ENCODE measurements at places on chromosomes 7 and 10.

DNA sequence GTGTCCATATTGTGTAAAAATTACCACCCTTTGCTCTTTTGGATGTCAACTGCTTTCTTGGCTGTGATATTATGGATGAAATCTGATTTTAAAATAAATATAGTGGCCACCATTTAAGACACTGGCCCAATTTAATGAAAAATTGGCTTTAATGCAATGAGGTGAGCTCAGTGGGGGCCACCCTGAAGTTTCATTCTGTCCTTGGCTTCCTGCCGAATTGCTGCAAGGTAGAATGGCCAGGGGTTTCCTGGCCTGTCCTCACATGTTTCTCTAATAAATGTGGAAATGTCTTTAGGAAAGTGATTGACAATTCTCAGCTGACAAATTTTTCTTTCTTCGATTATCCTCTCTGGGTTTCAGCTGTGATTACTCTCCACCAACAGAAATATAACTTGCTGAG is 36.0 kb downstream of the DYNC1I1 start:
- DNase-seq, result no peak

- DNase-seq, result no peak
Observed at GRCh38 chr7:69091521-69091920, 506.8 kb upstream of the AUTS2 start.

- no peak for DNase-seq
Observed at GRCh38 chr10:114175667-114176066, 1.7 kb upstream of the CCDC186 start.

GRCh38 chr10:1661416-1661815 is 75.9 kb downstream of the ADARB2 start:
- DNase-seq, result no peak

GRCh38 chr7:249989-250388 is 40.0 kb upstream of the FOXL3 start:
- DNase-seq, result no peak

DNA sequence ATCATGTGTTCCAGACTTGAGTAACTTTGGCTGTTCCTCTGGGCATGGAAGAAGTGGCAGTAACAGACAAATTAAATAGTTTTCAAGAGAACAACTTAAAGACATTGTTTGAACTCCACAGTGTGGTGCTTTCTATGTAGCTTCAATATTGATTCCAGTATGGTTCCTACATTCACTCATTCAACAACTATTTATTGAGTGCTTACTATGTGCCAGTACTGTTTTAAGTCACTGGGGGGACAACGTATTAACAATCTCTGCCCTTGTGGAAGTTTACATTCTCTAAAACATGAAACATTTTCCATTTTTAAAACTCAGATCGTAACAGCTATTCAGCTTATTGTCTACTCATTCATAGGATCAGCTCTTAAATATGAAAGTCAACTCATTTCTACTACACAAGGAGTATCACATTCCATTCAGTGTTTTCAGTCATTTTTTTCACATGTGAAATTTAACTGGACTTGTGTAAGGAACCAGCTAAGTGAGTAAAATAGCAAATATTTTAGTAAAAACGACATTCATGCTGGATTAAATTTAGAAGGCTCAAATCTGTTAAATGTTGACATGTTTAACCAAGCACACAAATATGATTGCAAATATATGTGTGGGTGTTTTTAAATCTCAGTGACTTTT is 13.6 kb upstream of the CUBN start:
- no peak for DNase-seq

DNA sequence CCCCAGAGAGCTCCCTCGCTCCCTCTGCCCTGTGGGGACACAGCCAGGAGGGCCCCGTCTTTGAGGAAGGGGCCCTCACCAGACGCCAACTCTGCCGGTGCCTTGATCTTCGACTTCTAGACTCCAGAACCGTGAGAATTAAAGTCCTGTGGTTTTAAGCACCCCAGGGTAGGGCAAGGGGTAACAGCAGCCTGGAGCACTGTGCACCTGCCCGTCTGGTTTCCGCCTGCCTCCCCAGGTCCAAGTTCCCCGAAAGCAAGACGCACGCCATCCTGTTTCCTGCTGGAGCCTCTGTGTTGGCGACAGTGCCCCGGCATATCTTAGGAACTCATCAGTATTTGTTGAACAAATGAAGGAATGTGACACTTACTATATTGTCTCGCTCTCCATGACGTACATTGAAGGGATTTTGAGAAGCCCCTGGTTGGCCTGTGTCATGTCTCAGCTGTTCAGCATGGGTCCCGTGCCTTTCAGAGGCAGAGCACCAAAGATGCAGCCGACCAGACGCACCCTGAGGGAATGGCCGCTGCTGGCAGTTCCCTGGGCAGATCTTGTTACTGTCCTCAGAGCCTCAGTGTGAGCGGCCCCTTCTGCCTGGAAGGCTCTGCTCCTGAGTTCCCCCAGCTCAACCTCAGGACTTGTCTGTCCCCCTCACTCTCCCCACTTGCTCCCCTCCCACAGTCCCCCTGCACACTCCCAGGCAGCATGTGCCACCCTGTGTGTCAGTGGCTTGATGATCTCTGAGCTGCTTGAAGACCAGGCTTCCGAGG is 226.2 kb downstream of the TCERG1L start:
- DNase-seq, result no peak

DNA sequence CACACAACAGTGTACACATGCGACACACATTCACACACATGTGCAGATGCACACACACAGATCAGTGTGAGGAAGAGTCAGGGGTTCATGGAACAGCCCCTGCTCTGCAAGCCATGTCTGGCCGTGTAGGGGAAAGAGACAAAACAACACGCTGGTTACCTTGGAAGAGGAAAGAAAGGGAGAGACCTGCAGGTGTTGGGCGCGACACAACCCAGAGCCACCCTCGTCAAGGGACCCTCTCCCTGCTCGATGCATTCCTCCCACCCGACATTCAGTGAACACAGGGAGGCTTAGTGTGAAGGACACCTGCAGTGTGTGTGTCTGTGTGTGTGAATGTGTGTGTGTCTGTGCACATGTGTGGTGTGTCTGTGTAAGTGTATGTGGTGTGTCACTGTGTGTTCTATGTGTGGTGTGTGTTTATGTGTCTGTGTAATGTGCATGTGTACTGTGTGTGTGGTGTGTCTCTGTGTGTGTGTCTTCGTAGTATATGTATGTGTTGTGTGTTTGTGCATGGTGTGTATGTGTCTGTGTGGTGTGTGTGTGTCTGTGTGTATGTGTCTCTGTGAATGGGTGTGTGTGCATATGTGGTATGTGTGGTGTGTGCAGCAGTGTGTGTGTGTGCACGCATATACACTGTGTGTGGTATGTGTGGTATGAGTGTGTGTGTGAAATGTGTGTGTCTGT is 69.5 kb upstream of the PITRM1 start:
- no peak for DNase-seq

DNA sequence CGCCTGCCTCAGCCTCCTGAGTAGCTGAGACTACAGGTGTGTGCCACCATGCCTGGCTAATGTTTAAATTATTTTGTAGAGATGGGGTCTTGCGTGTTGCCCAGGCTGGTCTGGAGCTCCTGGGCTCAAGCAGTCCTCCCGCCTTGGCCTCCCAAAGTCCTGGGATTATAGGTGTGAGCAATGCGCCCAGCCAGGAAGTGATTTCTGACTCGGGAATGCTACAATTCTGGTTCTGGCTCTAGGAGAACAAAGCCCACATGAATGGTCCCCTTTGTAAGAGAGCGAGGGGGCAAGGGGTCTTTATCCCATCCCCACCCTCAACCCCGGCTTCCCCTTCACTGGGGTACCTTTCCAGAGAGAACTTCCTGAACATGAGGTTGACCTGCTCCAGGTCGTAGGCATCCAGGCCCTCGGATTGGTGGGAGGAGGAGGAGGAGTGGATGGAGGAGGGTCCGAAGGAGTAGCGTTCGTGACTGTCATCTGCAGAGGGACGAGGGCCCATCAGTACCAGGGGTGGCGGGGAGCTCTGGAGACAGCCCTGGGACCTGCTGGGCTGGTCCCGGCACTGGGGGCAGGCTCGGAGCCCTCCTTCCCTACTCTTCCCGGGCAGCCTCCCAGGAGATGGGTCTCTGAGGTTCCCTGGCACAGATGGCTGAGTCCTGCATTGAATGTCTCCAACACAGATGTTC is 79.9 kb upstream of the GNA12 start:
- DNase-seq, result peak; percentile 20

- no peak for DNase-seq
Observed at GRCh38 chr10:119737039-119737663, 11.3 kb downstream of the INPP5F start.

DNA sequence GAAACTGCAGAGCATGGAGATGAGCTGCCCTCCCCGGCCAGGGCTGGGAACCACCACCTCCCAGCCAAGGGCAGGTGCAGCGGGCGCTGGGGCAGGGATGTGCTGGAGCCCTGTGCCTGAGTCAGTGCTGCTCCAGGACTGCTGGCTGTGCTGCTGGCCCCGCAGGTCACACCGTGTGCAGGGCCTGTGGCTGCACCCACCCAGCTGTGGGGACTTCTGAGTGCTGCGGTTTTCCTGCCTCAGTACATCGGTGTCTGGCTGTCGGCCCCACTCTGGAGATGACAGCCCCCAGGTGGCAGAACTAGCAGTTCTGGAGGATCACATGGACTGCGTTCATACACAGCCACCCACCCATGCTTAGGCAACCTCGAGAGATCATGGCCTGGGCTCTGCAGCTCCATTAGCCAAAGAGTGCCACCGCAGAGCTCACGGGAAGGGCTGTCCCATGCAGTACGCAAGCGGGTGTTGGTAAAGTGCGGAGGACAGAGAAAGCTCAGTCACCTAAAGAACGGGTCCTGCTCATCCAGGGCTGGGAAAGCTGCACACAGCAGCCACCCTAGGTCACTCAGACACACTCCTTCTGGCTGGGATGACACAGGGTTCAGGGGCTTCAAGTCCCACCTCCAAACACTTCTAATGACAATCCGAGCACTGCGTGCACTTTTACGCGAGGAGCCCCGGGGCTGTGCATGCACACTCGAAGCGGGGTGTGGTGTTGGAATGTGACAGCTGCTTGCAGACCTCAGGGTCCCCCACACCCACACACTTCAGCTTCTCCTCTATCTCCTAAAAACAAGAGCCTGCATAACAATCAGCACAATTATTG is 198.1 kb upstream of the PPP2R2D start:
- DNase-seq, result no peak

DNA sequence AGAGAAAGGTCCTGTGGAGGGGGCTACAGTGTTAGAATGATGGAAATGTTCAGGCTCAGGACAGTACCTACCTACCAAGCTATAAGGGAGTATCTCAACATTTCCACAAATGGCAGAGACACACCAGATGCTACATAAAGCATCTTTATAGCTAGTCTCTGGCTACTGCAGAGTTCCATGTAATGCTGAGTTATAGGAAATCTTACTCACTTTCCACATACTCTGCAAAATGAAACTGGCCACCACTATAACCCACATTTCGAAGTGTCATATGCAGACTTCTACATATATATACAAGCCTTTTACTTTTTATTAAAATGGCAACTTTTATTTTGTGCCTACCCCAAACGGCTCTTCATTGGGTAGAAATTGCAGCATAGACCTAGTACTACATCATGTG is 85.5 kb downstream of the FAS start:
- no peak for DNase-seq

- no peak for DNase-seq
Observed at GRCh38 chr7:81408728-81409127, 361.1 kb downstream of the HGF start.

- no peak for DNase-seq
Observed at GRCh38 chr10:131698986-131699385, 201.8 kb upstream of the PPP2R2D start.

- DNase-seq, result no peak
Observed at GRCh38 chr10:127283576-127283975, 87.2 kb upstream of the INSYN2A start.

- DNase-seq, result no peak
Observed at GRCh38 chr7:5302577-5302976, 19.8 kb downstream of the SLC29A4 start.

DNA sequence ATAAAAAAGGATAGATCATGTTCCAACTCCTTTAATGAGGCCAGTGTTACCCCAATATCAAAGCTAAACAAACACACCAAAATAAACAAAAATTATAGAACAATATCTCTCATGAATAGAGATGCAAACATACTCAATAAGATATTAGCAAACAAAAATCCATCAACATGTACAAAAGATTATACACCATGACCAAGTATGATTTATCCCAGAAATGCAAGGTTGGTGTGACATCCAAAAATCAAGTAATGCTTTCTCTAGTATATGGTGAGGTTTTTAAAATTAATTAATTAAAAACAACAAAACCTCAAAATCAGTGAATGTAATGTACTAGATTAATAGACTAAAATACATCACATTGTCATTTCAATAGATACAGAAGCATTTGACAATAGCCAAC is 11.0 kb upstream of the MSMB start:
- no peak for DNase-seq

DNA sequence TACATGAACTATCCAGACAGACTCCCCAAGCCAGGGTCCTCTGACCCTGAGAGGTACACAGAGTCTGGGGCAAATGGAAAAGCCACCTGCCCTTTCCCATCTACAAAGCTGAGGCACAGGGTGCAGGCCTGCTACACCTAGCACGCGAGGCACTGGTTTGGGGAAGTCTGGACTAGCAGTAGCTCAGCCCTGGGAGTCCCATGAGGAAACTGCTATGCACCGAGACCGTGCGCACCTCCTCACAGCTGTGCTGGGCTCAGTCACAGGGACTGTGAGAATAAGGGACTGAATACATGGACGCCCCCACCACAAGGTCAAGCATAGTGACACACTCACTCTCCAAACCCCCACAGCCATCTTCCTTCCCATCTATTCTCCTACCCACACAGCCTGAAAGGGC is 8.2 kb downstream of the MAT1A start:
- DNase-seq, result no peak

- no peak for DNase-seq
Observed at GRCh38 chr10:130364631-130365411, 228.6 kb downstream of the GLRX3 start.

DNA sequence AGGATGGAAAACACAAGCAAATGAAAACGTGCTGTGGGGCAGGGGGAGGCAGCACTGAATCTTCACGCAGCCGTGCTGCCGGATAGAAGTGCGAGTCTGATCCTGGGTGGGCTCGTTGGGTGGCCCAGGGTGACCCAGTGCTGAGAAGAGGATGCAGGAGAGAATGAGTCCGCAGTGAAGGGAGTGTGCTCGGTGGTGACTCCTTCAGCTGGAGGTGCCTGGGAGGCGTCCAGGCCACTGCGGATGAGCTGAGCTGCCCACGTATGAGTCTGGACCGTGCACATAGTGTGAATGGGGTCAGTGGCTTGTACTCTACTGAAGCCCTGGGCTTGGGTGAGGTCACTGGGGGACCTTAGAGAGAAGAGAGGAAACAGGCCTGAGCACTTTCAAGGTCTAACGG is 190.0 kb upstream of the MGMT start:
- no peak for DNase-seq

GRCh38 chr7:82507365-82507975 is 63.9 kb upstream of the CACNA2D1 start:
- DNase-seq, result no peak

GRCh38 chr7:83504330-83504729 is 144.6 kb downstream of the SEMA3E start:
- no peak for DNase-seq

GRCh38 chr7:44740055-44740454 is 8.6 kb upstream of the ZMIZ2 start:
- no peak for DNase-seq

- DNase-seq, result no peak
Observed at GRCh38 chr7:130356121-130356875, 11.7 kb downstream of the CPA5 start.
